ENCODE measurements at places on chromosomes 2 and 18.

DNA sequence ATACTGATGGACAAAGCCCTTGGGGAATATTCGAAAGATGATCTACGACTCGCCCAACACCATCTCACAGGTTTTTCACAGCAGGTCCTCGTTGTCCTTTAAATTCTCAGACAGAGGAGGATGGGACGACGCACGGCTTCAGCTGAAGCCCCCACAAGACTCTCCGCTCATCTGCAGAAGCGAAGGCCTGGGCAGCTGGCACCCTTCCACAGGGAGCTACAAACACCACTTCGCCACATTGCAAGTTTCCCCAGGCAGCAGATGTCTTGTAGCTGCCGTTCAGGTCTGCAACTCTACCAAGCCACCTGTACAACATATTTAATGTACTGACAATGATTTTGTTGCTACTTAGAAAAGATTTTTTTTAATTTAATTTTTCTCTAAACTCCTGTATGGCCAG is 642.9 kb downstream of the ZEB2 start:
- no peak for DNase-seq

DNA sequence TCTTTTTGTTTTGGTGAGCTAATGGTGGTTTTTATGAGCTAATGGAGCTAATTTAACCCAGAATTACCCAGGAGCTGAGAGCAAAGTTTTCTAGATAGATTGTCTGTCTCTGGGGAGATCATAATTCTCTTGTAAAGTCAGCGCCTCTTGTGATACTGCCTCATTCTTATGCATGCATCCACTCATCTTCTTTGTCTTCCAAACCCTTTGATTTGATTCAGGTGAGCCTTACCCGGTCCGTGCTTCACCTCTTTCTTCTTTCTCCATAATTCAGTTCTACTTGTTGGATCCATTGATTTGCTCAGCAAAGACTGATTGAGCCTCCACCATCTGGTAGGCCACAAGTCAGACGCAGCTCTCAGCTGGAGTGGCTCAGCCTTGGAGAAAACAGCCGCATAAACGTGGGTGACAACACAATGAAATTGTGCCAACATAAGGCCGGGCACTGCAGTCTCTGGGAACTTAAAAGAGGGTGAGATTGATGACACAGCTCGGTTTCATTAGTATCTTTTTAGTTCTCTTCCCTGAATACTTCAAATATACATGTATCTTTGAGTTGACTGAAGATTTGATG is 158.5 kb upstream of the SH3BP4 start:
- DNase-seq = no peak

DNA sequence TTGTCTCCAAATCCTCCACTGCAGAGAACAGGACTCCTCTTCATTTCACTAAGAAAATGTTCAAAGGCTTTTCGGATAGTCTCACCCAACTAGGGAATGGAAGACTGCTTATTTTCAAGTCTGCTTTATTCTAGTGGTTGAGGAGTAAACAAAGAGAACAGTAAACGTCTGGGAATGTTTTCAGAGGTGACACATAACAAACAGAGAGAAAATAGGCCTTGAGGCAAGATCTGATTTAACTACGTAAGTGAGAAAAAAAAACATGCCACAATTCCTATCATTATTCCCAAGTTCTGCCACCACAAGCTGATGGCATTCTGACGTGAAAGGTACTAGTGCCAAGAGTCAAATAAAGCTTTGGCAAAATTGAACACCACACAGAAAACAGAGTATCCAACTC is 16.7 kb upstream of the WIPF1 start:
- DNase-seq = no peak

GRCh38 chr18:11998193-11998592 is 16.9 kb downstream of the IMPA2 start:
- DNase-seq = no peak

DNA sequence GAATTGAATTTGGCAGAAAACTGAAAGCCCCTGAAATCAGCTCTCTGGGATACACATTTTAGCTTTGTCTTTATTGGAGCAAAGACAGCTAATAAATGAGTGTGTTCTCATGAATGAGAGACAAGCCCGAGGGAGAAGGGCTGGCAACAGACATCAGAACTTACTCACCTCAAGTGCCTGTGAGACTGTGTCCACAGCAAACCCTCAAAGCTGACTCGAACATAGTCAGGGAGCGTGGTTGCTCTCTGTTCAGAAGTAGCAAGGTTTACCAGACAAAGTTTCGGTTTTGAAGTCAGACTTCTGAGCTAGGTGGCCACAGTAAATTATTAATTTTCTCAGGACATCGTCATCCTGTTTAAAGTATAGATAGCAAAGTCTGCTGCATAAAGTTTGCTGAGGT is 207.9 kb downstream of the CMPK2 start:
- no peak for DNase-seq

DNA sequence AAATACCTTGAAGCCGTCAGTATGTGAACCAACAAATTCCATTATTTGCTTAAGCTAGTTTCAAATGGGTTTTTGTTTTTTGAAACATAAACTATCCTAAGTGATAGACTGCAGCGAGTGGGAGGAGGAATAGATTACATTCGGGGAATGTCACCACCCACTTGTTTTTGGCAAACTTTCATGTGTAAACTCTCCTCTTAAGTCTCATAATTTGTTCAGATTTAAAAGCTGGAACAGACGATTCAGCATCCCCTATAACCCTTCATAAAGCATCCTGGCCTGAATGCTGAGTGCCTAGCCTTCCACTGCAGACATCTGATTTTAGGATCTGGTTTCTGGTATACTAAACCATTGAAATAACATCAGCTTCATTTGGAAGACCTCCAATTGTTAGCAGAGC is 51.0 kb downstream of the CPO start:
- DNase-seq = no peak

DNA sequence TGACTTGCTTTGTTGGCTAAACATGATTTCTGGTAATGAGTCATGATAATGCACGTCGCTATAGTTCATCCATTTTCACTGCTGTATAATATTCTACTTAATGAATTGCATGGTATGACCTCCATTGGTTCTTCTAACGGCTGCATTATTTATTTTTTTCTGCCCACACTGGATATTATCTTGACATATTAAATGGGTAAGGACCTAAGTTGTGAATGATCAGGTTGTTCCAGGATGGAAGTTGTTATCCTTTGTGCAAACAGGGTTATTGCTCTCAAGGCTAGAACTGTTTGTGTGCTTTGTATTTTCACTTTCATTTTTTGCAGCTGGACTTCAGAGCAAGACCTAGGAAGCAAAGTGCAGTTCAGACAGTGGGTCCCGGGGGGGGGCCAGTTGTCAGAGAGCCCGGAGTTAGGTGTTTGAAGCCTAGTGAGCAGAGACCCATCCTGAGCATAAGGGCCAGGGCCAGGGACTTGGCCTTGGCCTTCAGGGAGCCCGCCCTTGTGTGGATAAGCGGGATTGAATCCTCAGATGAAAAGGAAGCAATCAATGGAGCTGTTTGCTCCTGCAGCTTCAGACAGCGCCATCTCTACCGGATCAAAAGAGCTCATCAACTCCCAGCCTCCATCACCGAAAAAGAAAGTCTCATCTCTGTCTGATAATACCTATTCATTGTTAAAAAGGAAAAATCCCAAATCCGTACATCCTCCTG is 48.2 kb downstream of the AGAP1 start:
- no peak for DNase-seq
